Stimulated activated CD8-positive, alpha-beta memory T cell treated with anti-CD3 and anti-CD28 coated beads, Interleukin-4, amount 100 ng/mL, for 1 hour (primary cell): ENCODE measurements at places on chromosomes 11 and 22.
A peak's percentile ranks its signal among the peaks of the same experiment; 100 is the strongest.

- DNase-seq, result peak; percentile 19
These were observed 11.1 kb downstream of the NAV2 start for GRCh38 chr11:19723572-19724342.

DNA sequence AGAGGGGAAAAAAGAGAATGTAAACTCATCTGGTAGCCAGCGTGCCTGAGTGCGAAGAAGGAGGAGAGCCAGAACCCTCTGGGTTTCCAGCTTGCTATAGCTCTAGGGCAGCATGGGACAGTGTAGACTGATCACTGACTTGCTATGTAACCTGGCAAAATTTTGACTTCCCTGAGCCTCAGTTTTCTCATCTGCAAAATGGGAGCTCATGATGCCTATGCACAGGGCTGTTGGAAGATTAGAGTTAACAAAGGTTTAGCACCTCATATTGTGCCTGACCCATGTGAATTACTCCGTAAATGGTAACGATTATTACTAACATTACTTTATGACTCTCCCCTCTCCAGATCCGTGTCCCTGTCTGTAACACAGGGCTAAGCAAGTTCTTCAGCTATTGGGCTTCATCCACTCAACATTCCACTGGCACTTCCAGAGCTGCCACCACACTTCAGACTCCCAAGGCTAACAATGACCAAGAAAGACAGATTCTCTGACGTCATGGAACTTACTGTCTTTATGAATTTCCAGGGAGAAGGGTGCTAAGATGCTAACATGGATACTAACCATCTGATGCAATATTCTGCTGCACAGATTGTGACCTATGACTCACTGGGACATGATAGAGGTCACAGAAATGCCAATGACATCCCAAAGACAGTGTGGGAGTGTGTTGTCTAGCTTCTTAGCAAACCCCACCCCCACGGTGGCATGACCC lies 195.2 kb downstream of the TRIM29 start:
- no peak for DNase-seq

DNA sequence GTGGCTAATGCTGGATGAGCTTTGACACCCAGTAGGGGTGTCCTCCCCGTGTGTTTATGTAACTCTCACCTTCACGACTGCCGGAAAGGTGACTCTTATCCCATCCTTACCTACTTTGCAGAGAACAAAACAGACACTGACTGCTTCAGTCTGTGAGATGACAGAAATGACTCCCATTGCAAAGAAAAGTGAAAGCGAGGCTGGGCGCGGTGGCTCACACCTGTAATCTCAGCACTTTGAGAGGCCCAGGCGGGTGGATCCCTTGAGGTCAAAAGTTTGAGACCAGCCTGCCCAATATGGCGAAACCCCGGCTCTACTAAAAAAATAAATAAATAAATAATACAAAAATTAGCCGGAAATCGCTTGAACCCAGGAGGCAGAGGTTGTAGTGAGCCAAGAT lies 106.4 kb upstream of the ANO1 start:
- no peak for DNase-seq

GRCh38 chr11:110358336-110358735 lies 61.9 kb upstream of the RDX start:
- no peak for DNase-seq

DNA sequence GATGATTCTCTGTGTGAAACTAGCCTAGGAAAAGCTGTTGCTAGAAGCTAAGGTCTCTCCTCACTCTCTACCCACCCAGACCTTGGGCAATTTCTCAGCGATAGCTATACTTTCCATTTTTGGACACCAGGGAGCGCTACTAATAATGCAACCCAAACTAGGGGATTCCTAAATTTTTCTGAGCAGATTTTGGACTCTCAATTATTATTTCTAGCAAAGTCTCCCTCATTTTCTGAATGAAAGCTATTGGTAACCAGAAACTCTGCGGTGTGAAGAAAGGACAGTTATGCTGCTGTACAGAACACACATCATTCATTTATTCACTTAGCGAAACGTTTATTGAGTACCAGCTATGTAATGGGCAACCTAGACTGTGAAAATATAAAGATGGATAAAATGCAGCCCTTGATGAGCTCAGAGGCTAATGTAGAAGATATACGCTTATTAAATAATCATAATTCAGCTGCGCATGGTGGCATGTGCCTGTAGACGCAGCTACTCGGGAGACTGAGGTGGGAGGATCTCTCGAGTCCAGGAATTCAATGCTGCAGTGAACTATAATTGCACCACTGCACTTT lies 6.1 kb upstream of the STIM1 start:
- DNase-seq, result no peak

DNA sequence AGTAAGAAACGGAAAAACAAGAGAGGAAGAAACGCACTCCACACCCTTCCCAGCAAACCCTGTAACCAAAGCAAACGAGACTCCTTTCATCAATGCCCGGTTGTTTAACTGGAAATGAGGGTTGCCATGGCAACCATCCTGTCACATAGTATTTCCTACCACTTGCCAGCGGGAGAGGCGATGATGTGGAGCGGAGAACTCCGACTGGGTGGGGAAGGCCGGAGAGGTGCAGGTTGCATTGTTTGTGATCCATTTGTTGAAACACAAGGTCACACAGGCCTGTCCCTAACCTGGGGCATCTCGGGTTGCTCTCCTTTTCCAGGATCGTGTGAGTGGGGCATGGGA lies 609.9 kb downstream of the BUD13 start:
- DNase-seq, result no peak

DNA sequence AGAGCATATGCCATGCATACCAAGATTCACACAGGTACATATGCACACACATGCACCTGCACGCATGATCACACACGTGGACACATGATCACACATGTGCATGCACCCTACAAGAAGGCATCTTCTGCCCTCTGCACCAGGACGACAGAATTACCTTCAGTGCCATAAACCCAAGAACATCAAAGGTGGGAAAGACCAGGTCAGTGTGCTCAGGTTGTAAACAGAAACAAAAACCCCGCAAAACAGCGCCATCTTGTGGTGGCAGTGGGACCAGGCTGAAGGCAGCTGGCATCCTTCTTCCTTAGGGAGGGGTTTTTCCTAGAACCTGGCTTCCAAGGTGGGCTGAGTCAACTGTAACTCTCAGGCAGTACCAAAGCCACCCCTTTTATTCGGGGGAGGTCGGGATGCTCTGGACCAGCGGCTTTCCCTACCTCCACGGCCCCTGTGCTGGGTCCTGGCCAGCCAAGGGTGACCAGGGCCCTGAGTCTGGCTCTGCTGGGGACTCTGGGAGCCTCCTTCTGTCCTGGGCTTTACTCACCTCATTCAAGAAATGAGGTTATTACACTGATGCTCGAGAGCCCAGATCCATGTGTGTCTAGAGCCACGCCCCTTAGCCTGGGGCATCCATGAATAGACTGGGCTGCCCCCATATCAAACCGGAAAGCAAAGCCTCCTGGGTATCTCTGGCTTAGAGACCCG lies 69.4 kb upstream of the FGF3 start:
- DNase-seq, result peak; percentile 31
